ENCODE measurements at places on chromosomes 5 and 9.
A peak's percentile ranks its signal among the peaks of the same experiment; 100 is the strongest.

- no peak for DNase-seq
These were observed 130.3 kb downstream of the NSG2 start for GRCh38 chr5:174175716-174176268.

DNA sequence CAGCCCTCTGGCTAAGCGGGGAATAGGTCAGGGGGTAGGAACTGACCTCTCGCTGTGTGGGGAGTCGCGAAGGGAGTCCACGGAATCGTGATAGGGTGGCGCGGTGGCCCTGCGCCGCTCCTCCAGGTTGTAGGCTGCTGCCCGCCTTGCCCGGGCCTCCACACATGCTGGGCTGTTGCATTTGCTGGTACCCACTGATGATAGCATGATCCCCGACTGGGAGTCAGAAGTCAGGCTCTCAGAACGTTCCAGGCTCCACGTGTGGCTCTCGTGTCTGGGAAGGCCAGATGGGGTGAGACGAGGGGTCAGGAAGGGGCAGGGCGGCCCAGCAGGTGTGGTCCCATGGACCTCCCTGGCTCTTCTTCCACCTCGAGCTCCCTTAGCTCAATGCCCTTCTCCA is 56.0 kb downstream of the PSD2 start:
- DNase-seq: no peak

GRCh38 chr9:127613583-127613954 is 1.5 kb downstream of the STXBP1 start:
- no peak for DNase-seq

- DNase-seq: no peak
These were observed 62.9 kb upstream of the IL17B start for GRCh38 chr5:149441986-149442385.

GRCh38 chr9:112041536-112042243 is 133.4 kb downstream of the SUSD1 start:
- no peak for DNase-seq

- DNase-seq: no peak
These were observed 216.2 kb downstream of the MED10 start for GRCh38 chr5:6162175-6162574.

- DNase-seq: no peak
These were observed 76.1 kb upstream of the SH3PXD2B start for GRCh38 chr5:172530406-172530805.

- DNase-seq: no peak
These were observed 81.6 kb downstream of the NTNG2 start for GRCh38 chr9:132243156-132244074.

GRCh38 chr9:134064711-134065110 is 3.1 kb downstream of the BRD3 start:
- no peak for DNase-seq

DNA sequence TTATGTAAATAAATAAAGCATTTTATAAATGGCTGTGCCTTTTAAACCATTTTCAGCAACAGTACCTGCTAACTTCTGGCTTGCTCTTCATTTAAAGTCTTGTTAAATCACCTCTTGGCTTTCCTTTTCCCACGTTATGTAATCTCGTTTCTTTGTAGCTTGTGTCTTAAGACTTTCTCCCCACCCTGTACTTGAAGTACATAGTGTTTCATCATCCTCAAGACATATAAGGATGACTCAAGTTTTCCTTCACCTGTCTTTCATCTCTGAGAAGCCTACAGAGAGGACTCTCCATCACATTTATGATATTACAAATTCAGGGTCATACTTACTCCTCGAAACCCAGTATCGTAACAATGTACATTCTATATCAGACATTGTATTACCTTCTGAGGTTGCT is 33.9 kb downstream of the PRELID2 start:
- no peak for DNase-seq

- DNase-seq: no peak
These were observed 1.6 kb downstream of the SOWAHA start for GRCh38 chr5:132814503-132815294.

DNA sequence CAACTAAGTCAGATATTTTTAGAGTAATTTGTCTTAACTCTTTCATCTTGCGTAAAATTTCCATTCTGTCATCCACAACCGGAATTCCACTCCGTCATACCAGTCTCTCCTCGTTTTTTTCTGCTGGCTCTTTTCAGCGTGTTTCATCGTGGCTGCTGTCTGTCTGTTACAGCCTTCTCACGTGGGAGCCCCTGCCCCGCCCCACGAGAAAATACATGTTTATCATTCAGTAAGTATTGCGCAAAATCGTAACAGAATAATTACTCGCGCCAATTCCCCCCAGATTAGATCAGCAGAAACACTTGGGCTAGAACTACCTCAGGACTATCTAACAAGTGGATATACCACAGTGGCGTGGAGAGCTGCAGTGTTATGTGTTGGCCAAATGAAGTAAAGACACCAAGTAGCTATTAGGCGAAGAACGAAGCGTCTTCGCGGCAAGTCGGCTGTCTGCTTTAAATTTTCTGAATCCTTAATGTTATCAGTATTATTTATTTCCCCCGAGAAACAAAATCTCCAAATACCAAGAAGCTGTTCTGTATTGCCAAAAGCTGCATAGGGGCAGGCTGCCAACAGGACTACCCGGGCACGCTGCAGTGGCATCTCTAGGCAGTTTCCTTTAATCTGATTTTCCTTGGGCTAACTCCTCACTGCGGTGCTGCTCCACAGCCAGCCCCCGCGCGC is 566 bp upstream of the FOCAD start:
- no peak for DNase-seq

- no peak for DNase-seq
These were observed 149.6 kb upstream of the ATP10B start for GRCh38 chr5:161001604-161002003.

- no peak for DNase-seq
These were observed 250.4 kb upstream of the CHD1 start for GRCh38 chr5:99179206-99179605.

DNA sequence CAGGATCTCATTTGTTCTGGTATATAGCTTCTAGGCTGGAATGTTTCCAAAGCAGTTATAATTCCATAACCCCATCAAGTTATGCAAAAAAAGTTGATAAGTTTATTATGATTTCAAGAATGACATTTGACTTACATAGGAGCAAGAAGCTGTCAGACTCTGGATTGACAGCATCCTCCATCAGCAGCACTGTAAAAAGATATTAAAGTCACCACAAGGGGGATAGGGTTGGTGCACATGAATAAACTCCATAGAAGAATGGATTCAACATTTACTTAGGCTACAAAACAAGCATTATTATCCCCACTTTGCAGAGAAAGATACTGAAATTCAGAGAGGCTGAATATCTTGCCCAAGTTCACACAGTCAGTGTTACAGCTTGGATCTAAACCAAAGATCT is 208.9 kb upstream of the SLC30A5 start:
- DNase-seq: peak; percentile 52

DNA sequence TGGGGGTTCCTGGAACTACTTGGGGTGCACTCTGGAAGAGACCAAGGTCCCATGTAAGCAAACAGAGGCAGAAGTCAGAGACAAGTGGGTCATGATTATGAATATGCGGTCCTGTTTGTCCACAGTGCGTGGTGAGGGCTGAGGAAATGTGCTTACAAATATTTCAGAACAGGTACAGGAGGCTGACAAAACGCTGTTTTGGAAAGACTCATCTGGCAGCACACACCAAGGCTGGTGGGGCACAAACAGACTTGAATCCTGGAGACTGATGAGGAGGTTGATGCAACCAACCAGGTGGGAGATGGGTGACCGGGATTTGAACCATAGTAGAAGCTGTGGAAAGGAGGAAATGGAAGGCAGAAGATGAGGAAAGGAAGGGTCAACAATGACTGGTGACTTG is 83.8 kb downstream of the ADRB2 start:
- no peak for DNase-seq

GRCh38 chr5:64000096-64000495 is 37.9 kb upstream of the HTR1A start:
- DNase-seq: peak; percentile 7

DNA sequence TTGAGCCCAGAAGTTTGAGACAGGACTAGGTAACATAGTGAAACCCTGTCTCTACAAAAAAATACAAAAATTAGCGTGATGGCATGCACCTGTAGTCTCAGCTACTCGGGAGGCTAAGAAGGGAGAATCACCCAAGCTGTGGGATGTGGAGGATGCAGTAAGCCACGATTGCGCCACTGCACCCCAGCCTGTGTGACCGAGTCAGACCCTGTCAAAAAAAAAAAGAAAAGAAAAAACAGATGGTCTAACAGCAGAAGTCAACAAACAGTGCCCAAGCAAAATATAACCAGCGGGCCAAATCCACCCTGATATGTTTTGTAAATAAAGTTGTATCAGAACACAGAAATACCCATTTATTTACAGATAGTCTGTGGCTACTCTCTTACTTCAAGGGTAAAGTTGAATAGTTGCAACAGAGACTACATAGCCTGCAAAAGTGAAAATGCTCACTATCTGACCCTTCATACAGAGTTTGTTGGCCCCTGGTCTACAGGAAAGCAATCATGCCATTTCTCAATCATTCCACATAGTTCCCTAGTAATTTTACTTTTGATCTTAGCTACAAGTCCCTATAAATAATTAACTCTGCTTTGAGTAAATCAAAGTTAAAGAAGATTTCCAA is 383.7 kb downstream of the TLE1 start:
- DNase-seq: no peak

- no peak for DNase-seq
These were observed 278.3 kb upstream of the TUT7 start for GRCh38 chr9:86632537-86632936.

- DNase-seq: peak; percentile 4
These were observed 68.7 kb upstream of the ZNF618 start for GRCh38 chr9:113807173-113808061.

- no peak for DNase-seq
These were observed 41.9 kb upstream of the RNF38 start for GRCh38 chr9:36441966-36442365.

DNA sequence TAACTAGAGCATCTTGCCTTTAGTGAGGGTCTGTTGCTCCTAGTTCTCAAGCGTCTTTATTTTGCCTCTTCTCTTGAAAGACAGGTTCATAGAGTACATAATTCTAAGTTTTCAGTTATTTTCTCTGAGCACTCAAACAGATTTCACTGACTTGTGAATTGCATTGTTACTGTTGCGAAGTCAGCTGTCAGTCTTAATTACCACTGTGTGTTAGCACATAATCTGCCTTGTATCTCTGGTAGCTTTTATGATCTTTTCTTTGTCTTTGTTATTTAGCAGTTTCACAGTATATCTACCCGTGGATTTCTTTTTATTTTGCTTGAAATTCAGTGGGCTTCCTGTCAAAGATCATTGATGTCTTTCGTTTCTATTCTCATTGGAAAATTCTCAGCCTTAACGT is 192.9 kb downstream of the TTLL11 start:
- DNase-seq: no peak

DNA sequence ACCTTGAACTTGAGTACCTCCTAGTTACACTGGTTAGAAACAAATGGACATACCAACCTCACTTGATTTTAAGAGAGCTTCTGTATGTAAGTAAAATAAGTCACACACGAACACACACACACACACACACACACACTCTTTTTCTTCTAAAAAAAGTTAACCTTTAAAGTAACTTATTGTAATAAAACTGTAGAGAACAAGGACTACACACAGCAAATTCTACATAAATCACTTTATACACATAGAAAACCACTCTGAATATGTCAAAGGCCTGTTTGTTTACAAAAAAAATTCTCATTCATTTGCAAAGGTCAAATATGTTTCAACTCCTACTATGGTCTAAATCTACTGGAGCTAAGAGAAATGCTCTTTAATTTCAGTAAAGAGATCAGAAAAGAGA is 29.1 kb downstream of the GIN1 start:
- no peak for DNase-seq

DNA sequence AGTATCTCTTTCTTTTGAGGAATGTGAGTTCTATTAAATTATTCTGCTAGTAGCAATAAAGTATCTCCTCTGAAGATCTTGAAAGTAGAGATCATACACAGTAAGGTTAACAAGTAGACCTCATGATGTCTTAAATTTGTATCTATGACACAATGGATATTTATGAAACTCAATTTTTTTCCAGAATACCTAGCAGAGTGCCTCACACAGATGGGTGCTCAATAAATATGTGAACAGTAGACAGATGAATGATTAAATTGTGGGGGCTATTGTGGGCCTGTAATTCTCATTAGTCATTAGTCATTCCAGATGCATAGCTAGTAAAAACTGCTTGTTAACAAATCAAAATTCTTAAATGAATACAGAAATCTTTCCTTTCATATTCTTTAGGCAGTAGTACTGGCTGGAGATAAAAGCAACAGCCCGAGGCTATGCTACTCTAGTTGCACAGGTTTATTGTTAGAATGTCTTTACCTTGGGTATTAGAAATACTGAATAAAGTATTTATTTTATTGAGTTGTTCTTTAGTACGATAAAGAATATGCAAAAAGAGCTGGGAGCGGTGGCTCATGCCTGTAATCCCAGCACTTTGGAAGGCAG is 22.0 kb downstream of the CHD1 start:
- no peak for DNase-seq

GRCh38 chr9:69120380-69121154 is 53.5 kb upstream of the TJP2 start:
- no peak for DNase-seq

- DNase-seq: no peak
These were observed 15.7 kb downstream of the TTC23L start for GRCh38 chr5:34854459-34855174.

DNA sequence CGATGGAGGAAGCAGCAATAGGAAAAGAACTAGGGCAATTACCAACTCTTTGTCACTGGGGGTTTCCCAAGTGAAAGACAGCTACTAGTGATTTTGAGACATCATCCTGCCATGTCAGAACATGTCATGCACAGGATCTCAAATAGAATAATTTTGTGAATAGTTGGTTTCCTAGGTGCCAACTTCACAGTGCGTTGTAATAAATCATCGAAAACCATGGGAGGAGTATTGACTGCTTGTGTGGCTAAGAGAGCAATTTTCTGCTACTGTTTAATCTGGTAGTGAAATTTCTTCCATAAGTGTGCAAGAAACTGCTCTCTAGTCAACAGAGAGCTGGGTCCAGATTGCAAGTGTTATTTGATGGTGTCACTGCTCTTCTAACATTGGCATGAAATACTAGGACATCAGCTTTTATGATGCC is 168.6 kb downstream of the NNT start:
- DNase-seq: no peak

DNA sequence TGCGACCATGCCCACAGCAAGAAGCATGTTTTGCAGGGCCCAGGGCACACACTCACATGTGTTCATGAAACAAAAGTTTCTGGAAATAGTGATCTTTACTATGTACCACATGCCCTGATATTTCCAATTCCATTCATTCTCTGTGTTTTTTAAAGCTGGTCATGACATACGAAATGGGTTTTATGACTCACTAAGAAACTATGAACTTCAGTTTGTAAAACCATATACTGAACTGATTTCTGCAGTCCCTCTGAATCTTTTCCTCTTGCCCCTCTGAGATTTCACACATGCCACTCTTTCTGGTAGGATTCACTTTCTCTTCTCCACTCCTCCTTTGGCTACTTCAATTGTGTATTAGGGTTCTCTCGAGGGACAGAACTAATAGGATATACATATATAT is 416.1 kb upstream of the TRPC7 start:
- DNase-seq: no peak

- DNase-seq: no peak
These were observed 573.6 kb upstream of the ARRDC3 start for GRCh38 chr5:91956738-91957137.

All from hippocampal formation (tissue), 2 donors.